ENCODE measurements at places on chromosomes 6 and 20. TPM values are rescaled to one million over a fixed set of nuclear protein-coding genes. Genes with fewer than 3 reads are reported as not detected.

GRCh38 chr6:157974967-157975366 lies 6.7 kb upstream of the SYNJ2 start:
- DNase-seq: no peak

DNA sequence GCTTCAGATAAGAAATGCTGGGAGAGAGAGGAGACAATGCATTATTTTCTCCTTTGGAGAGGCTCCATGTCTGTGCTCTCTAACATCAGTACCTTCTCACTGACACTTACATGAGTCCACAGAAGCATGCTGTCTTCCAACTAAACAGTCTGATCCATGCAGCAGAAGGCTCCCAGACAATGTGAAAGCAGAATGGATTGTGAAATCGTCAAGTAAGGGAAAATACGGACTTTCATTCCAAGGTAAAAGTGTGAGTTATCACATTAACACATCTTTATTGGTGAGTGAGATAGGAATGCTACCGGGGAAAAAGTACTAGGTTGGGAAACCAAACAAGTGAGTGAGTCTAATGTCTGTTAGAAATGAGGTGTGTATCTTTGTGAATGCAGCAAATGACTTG lies 167.6 kb upstream of the KCNK16 start:
- no peak for DNase-seq

DNA sequence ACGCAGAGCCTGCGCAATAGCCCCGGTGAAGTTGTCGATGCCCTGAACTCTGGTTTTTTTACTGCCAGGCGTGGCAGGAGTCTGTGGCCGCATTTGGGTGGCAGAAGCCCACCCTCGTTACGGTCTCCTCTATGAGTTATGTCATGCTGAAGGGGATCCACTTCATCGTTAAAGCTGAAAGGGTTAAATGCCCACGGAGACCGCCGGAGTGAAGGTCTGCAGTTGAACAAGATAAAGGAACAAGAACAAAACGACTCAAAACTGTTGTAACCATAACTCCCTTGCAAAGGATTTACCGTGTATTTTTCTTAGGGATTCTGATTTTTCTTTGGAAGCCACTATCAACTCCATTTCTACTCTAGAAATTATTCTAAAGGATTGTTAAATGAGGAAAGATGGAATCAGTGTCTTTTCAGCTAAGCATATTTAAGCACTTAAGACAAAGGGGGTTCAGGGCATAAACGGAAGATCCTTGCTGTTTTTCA lies 501 bp upstream of the ELOVL5 start:
- no peak for DNase-seq

GRCh38 chr20:35030136-35030535 lies 62.5 kb downstream of the TRPC4AP start:
- no peak for DNase-seq

DNA sequence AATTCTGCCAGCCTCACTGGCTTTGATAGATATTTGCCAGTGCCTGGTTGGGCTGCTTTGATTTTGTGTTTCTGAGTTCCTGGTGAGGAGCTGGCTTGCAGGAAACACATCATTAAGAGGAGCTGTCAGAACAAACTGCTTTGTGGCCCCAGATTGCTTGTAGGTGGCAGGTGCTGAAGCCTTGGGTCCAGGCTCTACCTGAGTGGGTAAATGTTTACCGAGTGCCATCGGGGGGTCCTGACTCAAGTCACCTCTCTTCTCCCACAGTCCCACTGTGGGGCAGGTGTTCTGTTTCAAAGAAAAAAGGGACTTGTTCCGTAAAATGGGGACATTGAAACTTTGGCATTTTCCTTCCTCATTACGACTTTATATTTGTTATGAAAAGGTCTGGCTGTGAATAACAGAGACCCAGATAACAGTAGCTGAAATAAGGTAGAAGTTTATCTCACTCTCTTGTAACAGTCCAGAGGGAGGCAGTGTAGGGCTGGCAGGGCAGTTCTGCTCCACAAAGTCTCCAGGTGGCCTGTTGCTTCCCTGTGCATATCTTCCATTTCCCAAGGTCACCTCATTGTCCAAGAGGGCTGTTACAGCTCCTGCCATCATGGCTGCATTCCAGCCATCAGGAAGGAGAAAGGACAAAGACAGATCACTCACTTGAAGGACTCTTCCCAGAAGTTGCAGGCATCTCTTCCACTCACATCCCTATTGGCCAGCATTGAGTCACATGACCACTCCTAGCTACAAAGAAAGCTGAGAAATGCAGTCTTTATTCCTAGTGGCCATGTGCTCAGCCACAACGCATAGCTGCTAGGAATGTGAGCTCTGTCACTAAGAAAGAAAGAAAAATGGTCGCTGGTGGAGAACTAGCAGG lies 149.9 kb upstream of the KCNG1 start:
- DNase-seq: no peak

- DNase-seq: no peak
Measured at GRCh38 chr6:137472641-137473137, 21.5 kb downstream of the OLIG3 start.

GRCh38 chr6:53943395-53943794 lies 148.6 kb downstream of the LRRC1 start:
- DNase-seq: no peak

GRCh38 chr6:108348655-108349349 lies 53.9 kb downstream of the AFG1L start:
- no peak for DNase-seq

DNA sequence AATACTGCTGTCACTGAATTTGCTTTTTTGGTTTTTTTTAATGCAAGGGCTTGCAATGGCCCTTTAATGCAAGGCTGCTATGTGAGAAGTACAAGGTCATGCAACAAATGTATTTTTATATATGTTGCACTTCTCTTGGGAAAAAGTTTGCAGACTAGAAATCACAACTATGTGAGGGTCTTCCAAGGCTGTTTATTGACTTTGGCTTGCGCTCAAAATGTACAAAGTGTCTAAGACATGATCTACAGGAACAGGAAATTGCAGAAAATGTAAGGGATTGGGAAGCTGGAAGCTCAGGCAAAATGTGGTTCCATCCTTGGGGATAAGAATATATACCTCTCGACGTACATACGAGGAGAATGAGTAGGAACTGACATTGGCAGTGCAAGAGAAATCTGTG lies 92.2 kb upstream of the F13A1 start:
- DNase-seq: no peak

DNA sequence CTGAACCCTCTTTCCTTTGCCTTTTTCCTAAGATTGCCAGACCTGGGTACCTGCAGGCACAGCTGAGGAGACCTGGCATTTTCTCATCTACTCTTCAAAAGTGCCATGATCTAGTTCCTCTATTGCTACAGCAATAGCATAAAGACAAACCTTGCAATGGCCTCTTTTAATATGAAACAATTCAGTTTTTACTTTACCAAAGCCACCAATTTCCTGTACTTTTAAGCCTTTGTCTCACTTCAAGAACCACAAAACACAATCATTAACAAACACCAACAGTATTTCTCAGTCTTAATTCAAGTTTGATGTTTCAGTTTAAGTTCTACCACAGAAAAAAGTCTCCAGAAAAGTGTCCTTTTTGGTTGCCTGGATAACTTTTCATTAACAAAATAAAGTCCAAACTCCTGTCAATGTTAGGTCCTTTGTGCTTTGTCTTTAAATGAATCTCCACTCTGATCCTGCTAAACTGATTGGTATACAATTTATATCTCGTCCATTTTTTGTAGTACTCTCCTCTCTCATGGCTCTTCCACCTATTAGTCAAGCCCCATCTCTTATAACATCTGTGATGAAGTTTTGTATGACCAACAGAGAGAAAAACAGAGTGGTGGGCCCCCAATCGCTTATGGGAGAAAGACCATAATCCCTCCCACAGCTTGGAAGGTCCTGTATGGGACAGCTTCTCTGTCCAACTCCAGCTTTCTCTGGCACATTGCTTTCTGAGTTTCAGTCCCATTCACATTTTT lies 50.5 kb upstream of the THEMIS start:
- no peak for DNase-seq

DNA sequence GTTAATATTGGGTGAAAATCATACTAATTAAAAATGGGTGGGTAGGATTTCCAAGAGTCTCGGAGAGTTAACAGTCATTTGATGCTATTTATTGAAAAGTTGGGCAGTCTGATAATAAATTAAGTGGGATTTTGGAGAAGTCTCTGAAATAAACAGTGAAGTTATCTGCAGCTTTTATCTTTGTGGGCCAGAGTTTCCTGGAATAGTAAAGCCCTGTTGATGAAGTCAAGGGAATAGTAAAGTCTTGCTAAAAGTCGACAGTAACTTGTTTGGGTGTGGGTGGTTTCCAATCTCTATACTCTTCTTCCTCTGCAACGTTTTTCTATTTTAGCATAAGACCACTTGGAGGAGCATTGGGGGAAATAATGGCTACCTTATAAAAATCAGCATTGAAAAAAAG lies 493.6 kb downstream of the EPM2A start:
- no peak for DNase-seq

DNA sequence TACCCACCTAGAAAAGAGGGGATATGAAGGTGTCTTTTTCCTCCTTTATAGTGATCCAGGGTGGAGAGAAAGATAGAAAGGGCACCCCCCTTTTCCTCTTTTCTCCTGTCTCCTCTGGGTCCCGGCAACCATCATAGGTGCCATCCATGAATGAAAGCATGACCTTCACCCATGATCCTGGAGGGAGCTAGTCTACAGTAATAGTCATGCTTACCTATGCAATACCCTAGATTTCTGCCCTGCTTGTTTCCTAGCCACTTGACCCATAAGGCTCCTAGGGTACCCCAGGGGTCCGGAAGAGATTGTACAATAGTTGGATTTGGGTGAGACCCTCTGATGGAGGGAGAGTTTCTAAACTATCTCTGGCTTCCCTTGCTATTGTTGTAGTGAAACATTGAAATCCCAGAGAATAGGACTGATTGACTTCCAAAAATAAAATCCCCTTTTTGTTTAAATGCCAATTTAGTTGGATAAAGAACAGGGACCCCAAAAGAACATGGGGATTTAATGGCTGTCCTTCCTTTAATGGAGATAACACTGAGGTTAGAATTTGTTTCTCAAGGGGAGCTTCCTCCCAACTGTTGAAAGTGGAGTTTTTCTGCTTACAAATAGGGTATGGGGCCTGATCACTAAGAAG lies 366.8 kb upstream of the KHDRBS2 start:
- DNase-seq: no peak

- DNase-seq: no peak
Measured at GRCh38 chr6:45504947-45505346, 127.2 kb upstream of the SUPT3H start.

DNA sequence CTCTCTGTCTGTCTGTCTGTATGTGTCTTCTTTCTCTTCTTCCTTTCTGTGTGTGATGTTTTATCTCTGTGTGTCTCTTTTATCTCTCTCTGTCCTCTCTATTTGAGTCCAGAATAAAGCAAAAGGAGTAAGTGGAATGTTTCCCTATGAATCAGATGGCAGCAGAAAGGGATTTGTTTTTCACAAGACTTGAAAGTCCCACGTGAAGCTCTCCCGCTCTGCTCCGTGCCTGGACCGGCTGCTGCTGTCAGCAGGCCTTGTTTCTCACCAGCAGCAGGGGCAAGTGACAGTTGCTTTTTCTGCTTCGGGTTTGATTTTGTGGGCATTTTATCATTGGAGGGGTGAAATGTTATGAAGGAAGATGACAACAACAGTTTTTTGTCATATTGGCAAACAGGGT lies 212.7 kb downstream of the PACRG start:
- no peak for DNase-seq

Gene SYNGAP1
- total RNA-seq: 60.3 TPM

Gene GSTA3
- total RNA-seq: not detected

Gene CDH4
- total RNA-seq: 0.43 TPM

Gene GNL1
- 75.2 TPM for total RNA-seq

Gene CST7
- total RNA-seq: not detected

Gene WFDC10B
- total RNA-seq: not detected

Gene MUC21
- not detected for total RNA-seq

Gene ADTRP
- not detected for total RNA-seq
